ENCODE measurements at places on chromosomes 3 and 15.

- no peak for DNase-seq
Observed at GRCh38 chr3:148883163-148883562, 18.1 kb downstream of the CPA3 start.

- DNase-seq: peak; percentile 22
Observed at GRCh38 chr15:69474291-69474690, 21.7 kb downstream of the RPLP1 start.

GRCh38 chr3:114732353-114732752 is 414.7 kb downstream of the ZBTB20 start:
- no peak for DNase-seq

GRCh38 chr3:60989626-60990441 is 261.4 kb downstream of the FHIT start:
- no peak for DNase-seq

- no peak for DNase-seq
Observed at GRCh38 chr15:35912196-35912595, 366.2 kb upstream of the DPH6 start.

- DNase-seq: no peak
Observed at GRCh38 chr3:43426388-43426787, 140.0 kb downstream of the SNRK start.

GRCh38 chr15:64524778-64525177 is 64.4 kb downstream of the ZNF609 start:
- DNase-seq: no peak

- DNase-seq: peak; percentile 3
Observed at GRCh38 chr3:132210476-132211346, 106.5 kb upstream of the ACP3 start.

DNA sequence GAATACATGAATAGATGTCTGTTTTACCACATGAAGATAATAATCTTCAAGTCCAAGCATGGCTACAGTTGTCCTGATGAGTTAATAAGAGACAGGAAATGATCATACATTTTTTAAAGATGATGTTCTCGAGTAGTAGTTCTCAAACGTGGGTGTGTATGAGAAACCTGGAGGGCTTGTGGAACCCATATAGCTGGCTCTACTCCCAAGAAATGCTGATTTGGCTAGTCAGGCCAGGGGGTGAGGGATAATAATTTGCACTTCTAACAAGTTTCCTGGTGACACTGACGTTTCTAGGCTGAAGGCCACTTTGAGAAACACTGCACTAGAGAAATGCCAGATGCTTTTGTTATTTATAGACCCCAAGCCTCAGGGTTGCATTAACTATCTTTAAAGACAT is 37.0 kb downstream of the ROPN1B start:
- no peak for DNase-seq

GRCh38 chr3:177050501-177051237 is 146.6 kb downstream of the TBL1XR1 start:
- DNase-seq: peak; percentile 70

- DNase-seq: no peak
Observed at GRCh38 chr15:78363381-78363734, 23.2 kb downstream of the CRABP1 start.
